Femur (tissue), 1 donor: ENCODE measurements at places on chromosomes 11 and 22.
A peak's percentile ranks its signal among the peaks of the same experiment; 100 is the strongest.

DNA sequence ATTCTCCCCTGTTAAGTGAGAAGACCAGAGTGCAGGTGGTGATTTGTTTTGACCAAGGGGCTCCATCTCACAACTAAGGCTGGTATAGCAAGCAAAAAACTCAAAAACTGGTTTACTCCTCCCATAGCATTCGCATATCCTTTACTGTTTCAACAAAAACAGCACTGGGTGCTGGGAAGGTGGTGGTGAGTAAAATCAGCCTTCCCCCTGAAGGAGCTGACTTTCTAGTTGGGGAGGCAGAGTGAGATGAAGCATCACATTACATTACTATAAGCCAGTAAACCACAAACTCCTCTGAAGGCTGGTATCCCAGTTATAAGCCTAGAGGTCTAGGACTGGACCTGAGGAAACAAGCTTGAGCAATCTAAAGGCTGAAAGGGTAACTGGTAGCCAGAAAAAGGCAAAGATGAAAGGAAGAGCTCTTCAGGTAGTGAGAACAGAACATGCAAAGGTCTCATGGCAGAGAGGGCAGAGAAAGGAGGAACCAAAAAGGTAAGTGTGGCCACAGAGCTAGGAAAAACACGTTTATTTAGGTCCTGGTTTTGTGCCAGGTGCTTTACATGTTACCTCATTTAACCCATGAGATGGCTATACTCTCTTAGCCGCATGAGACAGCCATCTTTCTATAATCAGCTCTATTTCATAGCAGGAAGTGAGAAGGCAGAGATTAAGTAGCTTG is 22.3 kb downstream of the TMEM123 start:
- DNase-seq = no peak

GRCh38 chr11:8779107-8779506 is 96.5 kb downstream of the RPL27A start:
- no peak for DNase-seq

DNA sequence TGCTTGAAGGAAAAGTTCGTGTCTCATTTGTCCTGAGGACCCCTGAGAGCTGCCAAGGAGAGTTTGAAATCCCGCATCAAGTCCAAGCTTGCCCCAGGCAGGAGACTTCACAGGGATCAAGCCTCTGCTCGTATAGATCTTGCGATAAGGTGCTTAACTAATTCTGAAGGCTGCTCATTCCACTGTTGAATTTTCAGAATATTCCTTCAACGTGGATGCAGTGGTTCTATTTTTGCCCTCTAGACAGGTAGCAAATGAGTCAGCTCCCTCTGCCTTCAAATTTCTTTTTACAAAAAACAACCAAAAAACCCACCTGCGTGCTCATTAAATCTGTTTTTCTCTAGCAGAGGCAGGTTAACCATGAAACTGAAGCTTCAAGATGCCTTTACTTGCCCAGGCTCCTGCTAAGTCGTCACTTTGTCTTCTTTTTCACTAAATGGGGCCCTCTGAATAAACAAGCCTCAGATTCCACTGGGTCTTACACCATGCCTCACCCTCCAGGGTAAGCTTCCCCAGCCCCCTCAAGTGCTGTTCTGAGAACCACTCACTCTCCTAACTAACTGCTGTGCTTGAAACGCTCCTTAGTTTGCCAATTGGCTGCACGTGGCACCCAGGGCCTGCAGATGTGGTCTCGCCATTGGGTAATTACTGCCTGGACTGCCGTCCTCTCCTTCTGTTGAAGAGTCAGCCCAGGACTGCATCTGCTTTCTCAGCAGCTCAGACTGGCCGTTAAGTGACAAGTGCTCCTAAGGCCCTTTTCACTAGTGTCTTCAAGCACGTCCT is 105.0 kb downstream of the TRPC6 start:
- DNase-seq = no peak

- DNase-seq = no peak
Measured at GRCh38 chr11:20770414-20770946, 101.1 kb downstream of the NELL1 start.

DNA sequence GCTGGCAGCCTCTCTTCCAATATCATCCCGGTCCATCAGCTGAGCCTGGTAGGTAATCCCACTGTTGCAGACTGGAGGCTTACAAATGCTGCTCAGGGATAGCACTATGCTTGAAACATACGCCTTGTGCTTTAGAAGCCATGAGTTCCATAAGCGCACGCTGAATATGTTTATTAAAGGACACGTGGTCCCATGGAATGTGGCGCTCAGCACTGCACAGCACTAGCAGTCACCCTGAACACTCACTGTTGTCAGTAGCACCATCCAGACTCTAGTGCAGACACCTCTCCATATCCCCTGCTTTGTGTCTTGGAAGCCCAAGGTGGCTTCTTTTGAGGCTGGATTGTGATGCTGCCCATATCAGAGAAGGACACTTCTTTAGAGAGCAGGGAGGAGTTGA is 120.9 kb downstream of the MAML2 start:
- no peak for DNase-seq

GRCh38 chr11:11430431-11430830 is 77.4 kb upstream of the CSNK2A3 start:
- DNase-seq = no peak

DNA sequence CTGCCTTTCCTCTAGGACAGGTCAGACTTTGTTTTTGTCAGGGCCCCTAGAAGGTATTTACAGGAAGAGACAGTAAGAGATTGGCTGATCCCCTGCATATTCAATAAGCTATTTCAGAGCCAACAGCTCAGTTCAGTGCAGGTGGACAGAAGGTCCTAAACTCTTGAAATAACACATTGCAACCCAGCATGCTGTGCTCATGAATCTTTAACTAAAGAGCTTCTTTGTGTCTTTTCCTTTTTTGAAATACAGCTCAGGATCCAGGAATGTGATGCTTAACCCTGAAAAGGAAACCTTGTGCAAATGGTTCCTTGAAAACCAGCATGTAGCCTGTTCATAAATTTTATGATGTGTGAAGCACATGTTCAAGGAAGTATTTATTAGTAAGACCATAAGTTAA is 43.9 kb downstream of the BBOX1 start:
- no peak for DNase-seq

GRCh38 chr22:40419718-40420117 is 49.3 kb downstream of the SGSM3 start:
- no peak for DNase-seq

- DNase-seq = peak; percentile 81
Measured at GRCh38 chr11:67584205-67584880, 731 bp downstream of the GSTP1 start.

GRCh38 chr11:74476536-74476935 is 9.2 kb upstream of the KCNE3 start:
- no peak for DNase-seq

DNA sequence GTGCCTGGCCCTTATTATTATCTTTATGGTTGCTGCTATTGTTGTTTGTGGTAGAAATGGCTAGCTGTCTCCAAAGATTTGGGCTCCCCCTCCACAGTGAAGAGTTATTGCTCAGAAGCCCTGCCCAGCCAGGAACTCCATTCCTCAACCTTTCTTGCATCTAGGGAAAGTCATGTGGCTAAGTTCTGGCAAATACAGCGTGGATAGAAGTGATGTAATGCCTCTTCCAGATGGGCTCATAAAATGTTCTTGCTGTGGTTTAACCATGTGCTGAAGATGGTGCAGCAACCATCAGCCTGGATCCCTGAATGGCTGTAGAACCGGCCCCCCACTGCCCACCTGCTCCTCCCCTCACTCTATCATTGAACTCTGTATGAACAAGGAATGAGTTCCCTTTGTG is 203.5 kb upstream of the E2F8 start:
- DNase-seq = no peak

- DNase-seq = no peak
Measured at GRCh38 chr22:26276529-26277160, 107.4 kb downstream of the SEZ6L start.

GRCh38 chr11:86896441-86896841 is 58.8 kb downstream of the FZD4 start:
- peak; percentile 33 for DNase-seq

GRCh38 chr11:70397983-70398833 is at the start of gene CTTN:
Gene CTTN, plus strand, starts transcription at chr11:70398529. Its CDS starts 8,769 bp downstream, at chr11:70407298.
- DNase-seq = peak; percentile 90

DNA sequence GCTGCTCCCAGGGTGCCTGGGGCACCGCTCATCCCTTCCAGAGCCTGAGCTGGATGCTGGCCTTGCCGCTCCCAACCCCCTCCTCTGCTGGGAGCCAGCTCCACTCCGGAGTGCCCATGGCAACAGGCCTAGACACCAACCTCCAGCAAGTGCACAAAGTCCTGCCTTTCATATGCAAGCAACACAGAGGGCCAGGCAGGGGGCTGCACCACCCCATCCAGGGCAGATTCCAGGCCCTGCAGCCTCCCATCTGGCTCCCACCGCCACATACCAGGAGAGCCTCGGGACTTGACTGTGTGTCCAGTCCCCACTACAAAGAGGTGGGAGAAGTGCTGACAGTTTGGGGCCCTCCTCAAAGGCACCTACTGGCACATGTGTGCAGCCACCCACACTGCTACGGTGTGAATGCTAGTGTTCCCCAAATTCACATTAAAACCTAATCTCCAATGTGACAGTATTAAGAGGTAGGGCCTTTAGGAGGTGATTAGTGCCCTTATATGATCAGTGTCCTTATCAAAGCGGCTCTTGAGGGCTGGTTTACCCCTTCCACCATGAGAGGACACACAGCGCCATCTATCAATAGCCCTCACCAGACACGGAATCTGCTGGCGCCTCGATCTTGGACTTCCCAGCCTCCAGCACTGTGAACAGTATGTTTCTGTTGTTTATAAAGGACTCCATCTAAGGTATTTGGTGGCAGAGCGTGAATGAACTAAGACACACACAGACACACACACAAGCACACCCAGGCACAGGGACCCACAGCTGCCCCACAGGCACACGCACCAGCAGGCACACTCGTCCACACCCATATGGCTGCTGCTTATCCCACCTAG is 16.2 kb downstream of the ARVCF start:
- DNase-seq = peak; percentile 44

DNA sequence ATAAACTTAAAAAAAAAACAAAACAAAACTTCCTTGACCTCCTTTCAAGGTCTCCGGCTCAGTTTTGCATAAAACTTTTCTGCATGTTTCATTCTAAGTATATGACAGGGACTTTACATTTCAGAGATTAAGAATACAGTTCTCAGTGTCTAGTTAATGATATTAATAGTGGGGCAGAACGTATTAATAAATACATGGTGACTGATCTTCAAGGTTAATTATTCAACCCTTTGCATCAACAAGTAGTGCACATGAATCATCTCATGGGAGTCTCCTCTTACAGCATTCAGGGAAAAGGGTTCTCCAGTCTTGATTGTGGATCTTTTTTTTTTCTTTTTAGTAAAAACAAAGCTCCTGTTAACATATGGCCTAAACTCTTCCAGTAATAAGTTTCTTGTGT is 146.8 kb downstream of the KIRREL3 start:
- no peak for DNase-seq

DNA sequence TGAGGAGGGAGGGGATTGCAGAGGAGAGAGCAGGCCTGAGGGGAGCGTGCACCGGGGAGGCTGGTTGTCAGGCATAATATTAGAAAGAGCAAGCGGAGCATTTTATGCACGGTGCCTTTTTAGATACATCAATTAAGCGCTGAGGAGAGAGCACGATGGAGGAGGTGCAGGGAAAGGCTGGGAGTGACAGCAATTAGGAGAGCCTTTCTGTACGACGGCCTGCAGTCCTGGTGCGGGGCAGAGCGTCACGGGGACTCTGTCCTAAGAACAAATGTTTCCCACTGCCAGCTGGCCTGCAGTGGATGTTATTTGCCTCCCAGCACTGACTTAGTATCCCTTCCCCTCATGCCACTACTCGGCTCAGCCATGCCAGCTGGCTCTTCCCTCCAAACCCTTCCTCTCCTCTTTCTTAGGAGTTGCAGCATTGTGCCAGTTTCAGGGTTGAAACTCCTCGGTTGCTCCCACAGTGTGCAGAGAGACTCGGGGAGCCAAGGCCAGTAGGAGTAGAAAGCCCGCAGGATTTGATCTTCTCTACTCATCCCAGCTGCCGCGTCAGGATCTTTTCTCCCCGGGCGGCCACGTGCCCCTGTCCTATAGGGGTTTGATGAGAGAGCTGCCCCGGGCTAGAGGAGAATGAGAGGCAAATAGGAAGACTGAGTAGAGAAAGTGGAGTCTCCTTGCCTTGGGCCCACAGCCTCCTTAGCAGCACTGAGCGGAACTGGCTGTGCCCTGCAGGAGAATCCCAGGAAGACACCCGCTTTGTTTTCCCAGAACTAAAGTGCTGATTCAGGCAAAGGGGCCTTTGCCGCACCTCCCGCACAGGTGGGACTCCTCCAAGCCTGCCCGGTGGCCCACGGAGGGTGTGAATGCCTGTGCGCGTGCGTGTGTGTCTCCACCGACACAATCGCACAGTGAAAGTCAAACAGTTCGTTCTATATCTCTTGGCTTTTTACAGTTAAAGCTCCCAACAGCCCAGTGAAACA is 875.3 kb downstream of the NTM start:
- no peak for DNase-seq

- no peak for DNase-seq
Measured at GRCh38 chr11:95680169-95680929, 109.2 kb downstream of the FAM76B start.

DNA sequence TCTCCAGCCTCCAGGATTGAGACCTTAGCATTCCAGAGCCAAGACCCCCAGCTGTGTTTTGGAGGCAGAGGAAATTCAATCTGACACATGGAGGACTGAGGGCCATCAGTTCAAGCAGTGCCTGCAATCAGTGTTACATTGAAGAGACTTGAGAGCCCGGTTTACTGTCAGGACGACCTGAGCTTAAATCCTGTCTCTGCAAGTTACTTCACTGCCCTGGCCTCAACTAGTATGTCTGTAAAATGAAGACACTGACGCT is 35.1 kb downstream of the TRIM29 start:
- no peak for DNase-seq

DNA sequence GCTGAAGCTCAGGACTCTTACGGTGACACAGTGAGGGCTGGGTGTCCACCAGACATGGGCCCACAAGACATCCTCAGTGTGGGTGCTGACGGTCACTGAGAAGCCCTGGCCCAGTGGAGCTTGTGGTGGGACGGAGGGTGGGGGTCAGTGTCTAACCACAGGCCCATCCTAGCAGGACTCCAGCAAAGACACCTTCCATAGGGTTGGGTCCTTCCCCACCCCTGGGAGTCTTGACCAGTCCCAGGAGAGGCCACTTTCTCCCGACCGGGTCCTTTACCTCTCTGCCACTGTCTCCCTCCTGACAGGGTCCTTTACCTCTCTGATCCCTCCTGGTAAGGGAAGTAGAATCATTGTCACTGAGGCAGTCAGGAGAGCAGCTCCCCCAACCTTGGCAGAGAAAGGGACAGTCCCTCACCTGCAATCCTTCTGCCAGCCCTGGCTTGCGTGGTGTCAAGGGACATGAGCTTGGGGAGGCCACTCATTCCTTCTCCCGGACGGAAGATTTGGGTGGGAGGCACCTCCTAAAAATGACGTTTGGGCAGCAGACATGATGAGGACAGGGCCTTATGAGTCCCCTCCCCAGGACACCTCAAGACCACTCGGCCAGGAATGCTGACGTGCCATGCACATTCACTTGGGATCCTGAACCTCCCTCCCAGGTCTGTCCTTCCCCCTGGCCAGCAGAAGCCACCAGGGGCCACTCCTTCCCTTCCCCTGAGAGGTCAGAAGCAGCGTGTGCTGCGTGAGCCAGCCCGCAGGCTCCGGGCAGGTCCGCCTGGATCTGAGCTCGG is 91.5 kb upstream of the FGF3 start:
- no peak for DNase-seq
